Renal cortical epithelial cell (primary cell): ENCODE measurements at places on chromosomes 6 and 20. TPM values are rescaled to one million over a fixed set of nuclear protein-coding genes. Genes with fewer than 3 reads are reported as not detected.

Gene SIRPB1
- total RNA-seq = 3.3 and 6.7 TPM in 2 replicates

Gene C20orf144
- total RNA-seq = 0.35 TPM in 1 of 2 replicates, not detected in the other

Gene ALDH8A1
- 2.8 and 3.6 TPM in 2 replicates for total RNA-seq

Gene METTL24
- 0.10 TPM in 1 of 2 replicates, not detected in the other for total RNA-seq

Gene RAD21L1
- 0.35 TPM in 1 of 2 replicates, not detected in the other for total RNA-seq

Gene GPR6
- total RNA-seq = not detected in 2 replicates

Gene ADGB
- total RNA-seq = not detected in 2 replicates

Gene SIRT5
- total RNA-seq = 11.8 and 12.8 TPM in 2 replicates

Gene TTLL9
- total RNA-seq = 0.94 TPM in 1 of 2 replicates, not detected in the other

Gene COL19A1
- total RNA-seq = not detected in 2 replicates

Gene CCN6
- total RNA-seq = 2.1 and 5.4 TPM in 2 replicates

Gene POU5F1
- total RNA-seq = 6.6 and 11.3 TPM in 2 replicates

Gene TINAG
- total RNA-seq = 5.9 and 16.5 TPM in 2 replicates

Gene SLC26A8
- 0.05 TPM in 1 of 2 replicates, not detected in the other for total RNA-seq

Gene CLPSL1
- total RNA-seq = not detected in 2 replicates

Gene MTRF1L
- total RNA-seq = 20.7 and 30.5 TPM in 2 replicates

Gene SLC44A4
- 1.1 and 26.6 TPM in 2 replicates for total RNA-seq

Gene C6orf58
- 0.25 and 1.0 TPM in 2 replicates for total RNA-seq

Gene FILIP1
- total RNA-seq = 0.17 and 1.5 TPM in 2 replicates

Gene NHLRC1
- total RNA-seq = 1.7 and 3.3 TPM in 2 replicates

Gene MDFI
- total RNA-seq = 3.4 and 20.0 TPM in 2 replicates

Gene PBOV1
- total RNA-seq = not detected in 2 replicates

Gene BHLHE23
- not detected in 2 replicates for total RNA-seq

Gene NKAIN2
- not detected in 2 replicates for total RNA-seq

Gene BNIP5
- total RNA-seq = 0.35 TPM in 1 of 2 replicates, not detected in the other

Gene TMEM244
- not detected in 2 replicates for total RNA-seq

Gene OOEP
- total RNA-seq = not detected in 2 replicates

Gene ANGPT4
- total RNA-seq = not detected in 2 replicates

Gene THBS2
- 6.5 and 23.6 TPM in 2 replicates for total RNA-seq

Gene KCNS1
- 12.3 and 22.6 TPM in 2 replicates for total RNA-seq

Gene TAGAP
- 0.05 and 0.35 TPM in 2 replicates for total RNA-seq

Gene RBM24
- total RNA-seq = 2.4 and 3.1 TPM in 2 replicates

Gene SNAI1
- 0.52 and 2.7 TPM in 2 replicates for total RNA-seq

Gene KIAA1755
- total RNA-seq = under 0.01 TPM in 1 of 2 replicates, not detected in the other

Gene SLC29A1
- 15.1 and 15.3 TPM in 2 replicates for total RNA-seq

Gene MEI4
- total RNA-seq = 0.17 and 1.2 TPM in 2 replicates

Gene PROKR2
- total RNA-seq = not detected in 2 replicates
